ENCODE measurements at places on chromosomes 6 and 20. TPM values are rescaled to one million over a fixed set of nuclear protein-coding genes. Genes with fewer than 3 reads are reported as not detected.

NRN1 gene
- total RNA-seq: 0.26 TPM

SIGLEC1 gene
- not detected for total RNA-seq

TRIM40 gene
- total RNA-seq: not detected

IL17F gene
- not detected for total RNA-seq

SLC12A5 gene
- total RNA-seq: 1.7 TPM

C20orf141 gene
- total RNA-seq: not detected

RBBP9 gene
- total RNA-seq: 13.5 TPM

PAK5 gene
- total RNA-seq: not detected

TRERF1 gene
- total RNA-seq: 16.2 TPM

BEND6 gene
- not detected for total RNA-seq

BPIFA1 gene
- total RNA-seq: not detected

RPP21 gene
- 37.7 TPM for total RNA-seq

NHLRC1 gene
- total RNA-seq: 0.30 TPM

MPIG6B gene
- 0.33 TPM for total RNA-seq

ENPP3 gene
- total RNA-seq: 1.4 TPM

BTNL2 gene
- total RNA-seq: not detected

RSPH4A gene
- total RNA-seq: 0.09 TPM

FOXS1 gene
- total RNA-seq: not detected

RGS17 gene
- total RNA-seq: not detected

ANGPT4 gene
- total RNA-seq: not detected

MMP24 gene
- total RNA-seq: not detected

ENPP1 gene
- total RNA-seq: 0.15 TPM

POU5F1 gene
- total RNA-seq: not detected

C6orf118 gene
- total RNA-seq: not detected

ZNF831 gene
- 10.2 TPM for total RNA-seq

HLA-G gene
- 0.85 TPM for total RNA-seq

TENT5A gene
- total RNA-seq: 1.5 TPM

SAMD5 gene
- 0.30 TPM for total RNA-seq

DNAH8 gene
- 0.15 TPM for total RNA-seq

FAM83B gene
- not detected for total RNA-seq

PTCRA gene
- not detected for total RNA-seq

GPSM3 gene
- total RNA-seq: 196 TPM

PDE7B gene
- total RNA-seq: 3.5 TPM

CRIP3 gene
- 0.66 TPM for total RNA-seq

MYLK2 gene
- 1.2 TPM for total RNA-seq

HLA-DQB2 gene
- total RNA-seq: 4.2 TPM

TULP1 gene
- total RNA-seq: not detected

POFUT1 gene
- total RNA-seq: 34.0 TPM

HRH3 gene
- total RNA-seq: not detected

PNPLA1 gene
- total RNA-seq: not detected

SPDEF gene
- not detected for total RNA-seq

SLC17A3 gene
- total RNA-seq: 0.76 TPM

MCHR2 gene
- total RNA-seq: not detected

ASIP gene
- not detected for total RNA-seq

ECI2 gene
- total RNA-seq: 45.5 TPM

MSH5 gene
- 109 TPM for total RNA-seq

TTK gene
- total RNA-seq: 36.7 TPM

POPDC3 gene
- not detected for total RNA-seq

TIAM2 gene
- total RNA-seq: 14.6 TPM

Data from activated CD8-positive, alpha-beta memory T cell treated with anti-CD3 and anti-CD28 coated beads, Interleukin-2, amount 10 ng/mL, durations not matched to agents 7 days and 5 days (primary cell).